ENCODE measurements at places on chromosomes 2 and 18.
A peak's percentile ranks its signal among the peaks of the same experiment; 100 is the strongest.

- no peak for DNase-seq
Measured at GRCh38 chr2:150809103-150809502, 321.6 kb upstream of the RND3 start.

GRCh38 chr18:64202210-64202836, 53.4 kb upstream of the LINC00305 start:
- no peak for DNase-seq

GRCh38 chr2:235934774-235935484, 233.3 kb downstream of the GBX2 start:
- no peak for DNase-seq

- no peak for DNase-seq
Measured at GRCh38 chr18:37986665-37987064, 421.1 kb upstream of the CELF4 start.

- DNase-seq = no peak
Measured at GRCh38 chr2:199339891-199340605, 117.7 kb downstream of the SATB2 start.

GRCh38 chr2:174158003-174158402, 90.3 kb downstream of the OLA1 start:
- DNase-seq = no peak

DNA sequence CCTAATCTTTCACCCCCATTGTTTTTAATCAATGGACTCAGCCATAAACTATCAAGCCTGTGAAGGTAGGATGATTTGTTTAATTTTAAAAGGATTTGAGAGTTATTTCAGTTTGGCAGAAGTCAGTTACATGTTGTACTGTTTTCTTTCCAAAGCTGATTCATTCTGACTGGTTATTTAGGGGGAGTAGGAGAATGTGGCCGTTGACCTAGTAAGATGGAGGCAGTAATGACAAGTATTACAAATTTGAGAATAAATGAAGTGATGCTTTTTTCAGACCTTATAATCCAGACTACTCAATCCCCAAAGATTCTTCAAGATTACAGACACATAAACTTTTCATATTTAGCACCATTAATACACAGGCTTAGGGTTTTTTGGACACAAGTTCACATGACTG, 4.3 kb downstream of the EPHA4 start:
- DNase-seq = no peak

DNA sequence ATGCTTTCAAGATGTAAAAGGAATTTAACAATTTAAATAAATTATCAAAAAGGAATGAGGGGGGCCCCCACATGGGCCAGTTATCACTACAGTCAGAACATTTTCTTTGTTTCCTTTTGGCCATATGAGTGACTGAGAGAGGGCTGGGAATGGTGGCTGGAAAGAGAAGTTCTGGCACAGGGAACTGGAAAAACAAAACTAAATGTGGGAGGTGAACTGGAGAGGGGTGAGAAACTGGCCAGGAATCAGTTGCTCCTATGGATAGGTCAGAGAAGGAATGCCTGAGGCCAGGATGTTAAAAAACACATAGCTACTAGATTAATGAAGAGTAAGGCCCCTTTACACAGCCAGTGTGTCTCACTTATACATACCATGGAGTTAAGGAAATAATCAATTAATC, 121.0 kb downstream of the RBMS1 start:
- no peak for DNase-seq

GRCh38 chr2:237441605-237442274, 27.8 kb upstream of the COL6A3 start:
- DNase-seq = no peak

DNA sequence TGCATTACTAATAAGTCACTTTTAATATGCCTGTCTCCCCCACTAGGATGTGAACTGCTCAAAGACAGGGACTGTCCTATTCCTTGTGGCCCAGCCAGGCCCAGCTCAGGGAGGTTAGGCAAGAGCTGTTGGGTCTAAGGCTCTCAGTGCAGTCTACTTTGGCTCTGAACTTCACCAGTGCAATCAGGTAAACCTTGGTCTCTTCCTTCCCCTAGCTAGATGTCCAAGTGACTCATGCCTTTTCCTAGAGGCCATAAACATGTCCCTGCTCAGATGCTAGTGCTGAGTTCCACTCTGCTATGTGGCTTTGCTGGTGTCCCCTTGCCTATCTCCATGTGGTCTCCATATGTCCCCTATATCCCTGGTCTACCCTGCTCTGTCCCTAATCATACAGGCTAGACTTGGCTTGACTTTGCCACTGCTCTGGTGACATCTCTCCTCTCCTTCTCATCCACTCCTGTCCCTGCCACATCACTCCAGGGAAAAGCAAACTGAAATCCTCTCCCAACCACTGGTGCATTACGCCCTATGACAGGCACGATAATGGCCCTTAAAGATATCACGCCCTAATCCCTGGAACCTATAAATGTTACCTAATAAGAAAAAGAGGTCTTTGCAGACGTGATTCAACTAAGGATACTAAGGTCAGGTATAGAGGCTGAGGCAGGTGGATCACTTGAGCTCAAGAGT, 45.7 kb upstream of the PPP1CB start:
- DNase-seq = no peak

GRCh38 chr2:187003038-187003554, 154.1 kb upstream of the ZSWIM2 start:
- no peak for DNase-seq

GRCh38 chr2:150280231-150280630, 207.2 kb downstream of the RND3 start:
- no peak for DNase-seq

GRCh38 chr18:45175511-45175910, 439.8 kb upstream of the SLC14A2 start:
- DNase-seq = no peak

- DNase-seq = no peak
Measured at GRCh38 chr2:239278361-239278760, 122.5 kb downstream of the HDAC4 start.

GRCh38 chr18:2337552-2338141, 233.7 kb downstream of the METTL4 start:
- peak; percentile 12 for DNase-seq

DNA sequence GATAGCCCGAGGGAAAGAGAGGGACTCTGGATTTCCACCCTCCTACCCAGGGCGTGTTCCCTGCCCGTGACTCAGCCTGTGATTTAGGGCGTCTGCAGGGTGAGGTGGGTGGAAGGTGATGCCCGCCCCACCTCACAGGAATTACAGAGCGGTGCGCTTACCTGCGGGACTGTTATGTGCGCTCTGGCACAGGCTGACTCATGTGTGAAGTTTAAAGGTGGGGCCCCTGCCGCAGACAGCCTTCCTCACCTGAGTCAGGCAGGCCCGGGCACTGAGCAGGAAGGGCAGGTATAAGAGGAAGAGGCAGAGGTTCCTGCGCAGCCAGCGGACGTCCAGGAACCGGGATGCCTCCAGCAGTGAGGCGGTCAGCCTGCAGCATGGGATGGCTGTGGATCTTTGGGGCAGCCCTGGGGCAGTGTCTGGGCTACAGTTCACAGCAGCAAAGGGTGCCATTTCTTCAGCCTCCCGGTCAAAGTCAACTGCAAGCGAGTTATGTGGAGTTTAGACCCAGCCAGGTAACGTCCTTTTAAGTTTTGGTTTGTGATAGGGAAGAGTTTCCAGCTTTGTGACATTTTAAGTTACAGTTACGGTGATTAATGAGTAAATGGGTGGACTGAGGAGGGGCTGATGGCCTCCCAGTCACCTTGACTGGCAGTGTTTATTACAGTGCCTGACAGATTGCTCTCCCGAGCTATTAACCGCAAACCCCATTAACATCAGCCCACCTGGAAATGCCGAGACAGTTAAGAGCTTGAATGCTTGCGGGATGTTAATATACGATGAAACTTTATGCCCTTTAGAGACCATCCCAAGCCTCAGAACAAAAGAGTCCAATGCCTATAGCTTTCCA, 141.6 kb upstream of the TTC39C start:
- DNase-seq = peak; percentile 36

- DNase-seq = no peak
Measured at GRCh38 chr18:8341481-8342230, 267.6 kb upstream of the RAB12 start.

- DNase-seq = no peak
Measured at GRCh38 chr2:41720331-41721251, 327.2 kb upstream of the PKDCC start.

DNA sequence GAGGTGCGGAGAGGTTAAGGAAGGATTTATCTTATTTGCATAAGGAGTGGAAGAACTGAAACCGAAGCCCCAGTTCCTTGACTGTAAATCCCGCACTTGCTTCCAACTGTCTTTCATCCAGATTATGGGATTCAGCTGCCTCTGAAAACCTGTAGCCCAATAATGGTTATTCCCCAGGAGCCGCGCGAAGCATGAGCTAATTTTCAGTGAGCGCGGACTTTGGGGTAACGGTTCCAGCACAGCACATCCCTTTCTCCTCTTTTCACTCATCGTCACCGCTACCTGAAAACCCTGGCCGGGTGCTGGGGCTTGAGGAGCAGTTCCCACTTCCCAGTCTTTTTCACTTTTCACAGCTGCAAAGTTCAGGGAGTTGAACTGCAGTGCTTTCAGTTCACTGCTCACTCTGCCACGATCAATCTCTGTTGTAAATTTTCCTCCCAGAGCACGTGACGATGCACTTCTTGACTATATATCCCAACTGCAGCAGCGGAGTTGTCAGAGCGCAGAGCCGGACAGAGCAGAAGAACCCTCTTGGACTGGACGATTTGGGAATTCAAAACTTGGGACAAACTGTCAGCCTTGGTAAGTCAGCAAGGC, at the start of gene KCNE4:
TSS of gene KCNE4 (plus strand) at position 498 of the 597 bp plus-strand sequence. CDS start 641 bp downstream, outside the sequence.
- DNase-seq = no peak

DNA sequence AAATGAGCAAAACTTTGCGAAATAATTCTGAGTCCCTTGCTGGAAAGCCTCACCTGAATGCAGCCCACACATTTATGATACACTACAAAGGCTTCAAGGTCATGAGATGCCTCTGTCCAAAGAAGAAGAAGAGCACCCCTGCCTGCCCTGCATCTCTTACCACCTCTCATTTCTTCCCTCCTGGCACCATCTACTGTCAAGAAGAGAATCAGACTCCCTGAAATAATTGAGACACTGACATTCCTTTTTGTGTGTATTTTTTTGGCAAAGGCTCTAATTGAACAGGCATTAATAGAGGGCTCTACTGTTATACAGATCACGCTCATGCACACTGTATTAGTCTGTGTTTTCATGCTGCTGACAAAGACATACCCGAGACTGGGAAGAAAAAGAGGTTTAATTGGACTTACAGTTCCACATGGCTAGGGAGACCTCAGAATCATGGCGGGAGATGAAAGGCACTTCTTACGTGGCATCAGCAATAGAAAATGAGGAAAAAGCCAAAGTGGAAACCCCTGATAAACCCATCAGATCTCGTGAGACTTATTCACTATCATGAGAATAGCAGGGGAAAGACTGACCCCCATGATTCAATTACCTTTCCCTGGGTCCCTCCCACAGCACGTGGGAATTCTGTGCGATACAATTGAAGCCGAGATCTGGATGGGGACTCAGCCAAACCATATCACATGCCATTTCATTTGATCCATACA, 176.3 kb downstream of the ALPK2 start:
- no peak for DNase-seq

- DNase-seq = no peak
Measured at GRCh38 chr2:6893876-6894482, 16.4 kb downstream of the RSAD2 start.

GRCh38 chr2:161965994-161966393, 108.0 kb downstream of the DPP4 start:
- DNase-seq = no peak

- no peak for DNase-seq
Measured at GRCh38 chr2:105797298-105797819, 52.6 kb downstream of the NCK2 start.

GRCh38 chr2:216103213-216103612, 5.9 kb upstream of the XRCC5 start:
- DNase-seq = no peak

DNA sequence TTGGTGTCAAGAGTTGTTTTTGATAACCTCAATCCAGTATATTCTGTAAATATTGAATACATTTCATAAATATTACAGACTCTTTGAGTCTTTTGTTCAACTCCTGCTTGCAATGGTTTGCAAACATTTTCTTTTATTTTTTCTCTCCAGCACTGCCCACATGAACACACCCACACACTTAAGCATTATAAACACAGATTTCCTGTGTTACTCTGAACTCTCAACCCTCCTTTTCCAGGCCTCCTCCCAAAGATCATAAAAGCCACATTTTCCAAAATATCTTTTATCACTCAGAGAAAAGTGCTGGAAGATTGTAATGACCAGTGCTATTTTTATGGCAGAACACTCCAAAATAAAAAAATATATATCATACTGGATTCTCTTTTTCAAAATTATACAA, 20.5 kb downstream of the ARHGAP25 start:
- DNase-seq = no peak

DNA sequence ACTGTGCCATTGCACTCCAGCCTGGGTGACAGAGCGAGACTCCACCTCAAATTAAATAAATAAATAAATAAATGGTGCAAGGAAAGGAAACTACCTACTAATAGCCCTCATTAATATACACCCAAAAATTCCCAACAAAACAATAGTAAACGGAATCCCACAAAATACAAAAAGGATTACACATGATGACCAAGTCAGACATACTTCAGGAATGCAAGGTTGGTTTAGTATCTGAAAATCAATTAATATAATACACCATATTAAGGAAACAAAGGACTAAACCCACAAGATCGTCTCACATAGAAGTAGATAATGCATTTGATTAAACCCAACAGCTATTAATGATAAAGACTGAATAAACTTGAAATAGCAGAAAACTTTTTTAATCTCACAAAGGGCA, 307.4 kb downstream of the TGIF1 start:
- no peak for DNase-seq

GRCh38 chr2:70806013-70806412, 14.4 kb downstream of the CLEC4F start:
- DNase-seq = no peak

DNA sequence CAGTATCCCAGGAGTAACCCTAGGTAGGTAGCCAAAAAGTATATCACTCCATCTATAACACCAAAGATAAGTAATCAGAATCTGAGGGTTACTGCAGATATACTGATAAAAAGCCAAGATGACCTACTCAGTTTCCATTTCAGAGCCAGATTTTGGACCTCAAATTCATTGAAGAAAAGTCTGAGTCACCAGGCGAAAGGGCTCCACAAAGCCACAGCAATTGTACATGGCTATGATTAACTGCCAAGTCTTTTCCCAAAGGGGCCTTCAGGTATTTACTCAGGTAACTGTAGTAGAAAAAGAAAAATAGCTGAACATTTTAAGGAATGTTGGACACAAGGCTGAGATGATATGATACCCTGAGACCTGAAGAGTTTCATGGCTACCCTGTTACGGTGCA, 75.6 kb upstream of the KCNH7 start:
- no peak for DNase-seq

- DNase-seq = no peak
Measured at GRCh38 chr2:88265352-88266303, 95.5 kb downstream of the THNSL2 start.

GRCh38 chr2:210072493-210072892, 70.1 kb downstream of the RPE start:
- no peak for DNase-seq
